CD4-positive, alpha-beta T cell treated with Interleukin-12 subunit alpha and Interleukin-12 subunit beta, for 1 hour (primary cell): ENCODE measurements at places on chromosomes 2 and 18.

- no peak for DNase-seq
Observed at GRCh38 chr2:108329771-108330170, 41.1 kb downstream of the SULT1C2 start.

- DNase-seq, result no peak
Observed at GRCh38 chr18:58269931-58270330, 225.9 kb downstream of the NEDD4L start.

GRCh38 chr2:40510304-40510703 lies 58.4 kb upstream of the SLC8A1 start:
- no peak for DNase-seq

GRCh38 chr2:128720080-128721022 lies 401.7 kb upstream of the HS6ST1 start:
- no peak for DNase-seq

GRCh38 chr2:70258532-70258875 lies 567 bp downstream of the PCYOX1 start:
- no peak for DNase-seq
